ENCODE measurements at places on chromosomes 3 and 15.

DNA sequence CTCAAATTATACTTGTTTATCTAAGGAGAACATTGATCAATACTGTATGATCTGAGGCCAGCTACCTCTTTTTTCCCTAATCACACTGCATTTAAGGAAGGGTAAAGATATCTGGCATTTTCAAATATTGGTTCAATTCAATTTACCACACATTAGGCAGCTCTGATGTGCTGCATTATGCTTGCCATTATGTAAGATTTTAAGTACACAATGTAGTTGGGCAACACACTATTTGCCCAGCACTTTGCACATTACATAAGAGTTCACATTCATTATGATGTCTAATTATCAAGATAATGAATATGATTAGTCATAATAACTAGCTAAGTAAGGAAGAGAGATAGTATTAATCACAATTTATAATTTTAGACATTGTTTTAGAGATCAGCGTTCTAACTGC lies 196.3 kb downstream of the BCHE start:
- DNase-seq: peak; percentile 89

- DNase-seq: peak; percentile 73
Observed at GRCh38 chr3:52220380-52221026, 4.9 kb downstream of the TLR9 start.

GRCh38 chr3:21484828-21485144 lies 266.2 kb downstream of the ZNF385D start:
- no peak for DNase-seq

GRCh38 chr3:88742106-88742505 lies 365.3 kb upstream of the EPHA3 start:
- no peak for DNase-seq

- peak; percentile 33 for DNase-seq
Observed at GRCh38 chr3:11556851-11557644, 86.7 kb downstream of the VGLL4 start.

DNA sequence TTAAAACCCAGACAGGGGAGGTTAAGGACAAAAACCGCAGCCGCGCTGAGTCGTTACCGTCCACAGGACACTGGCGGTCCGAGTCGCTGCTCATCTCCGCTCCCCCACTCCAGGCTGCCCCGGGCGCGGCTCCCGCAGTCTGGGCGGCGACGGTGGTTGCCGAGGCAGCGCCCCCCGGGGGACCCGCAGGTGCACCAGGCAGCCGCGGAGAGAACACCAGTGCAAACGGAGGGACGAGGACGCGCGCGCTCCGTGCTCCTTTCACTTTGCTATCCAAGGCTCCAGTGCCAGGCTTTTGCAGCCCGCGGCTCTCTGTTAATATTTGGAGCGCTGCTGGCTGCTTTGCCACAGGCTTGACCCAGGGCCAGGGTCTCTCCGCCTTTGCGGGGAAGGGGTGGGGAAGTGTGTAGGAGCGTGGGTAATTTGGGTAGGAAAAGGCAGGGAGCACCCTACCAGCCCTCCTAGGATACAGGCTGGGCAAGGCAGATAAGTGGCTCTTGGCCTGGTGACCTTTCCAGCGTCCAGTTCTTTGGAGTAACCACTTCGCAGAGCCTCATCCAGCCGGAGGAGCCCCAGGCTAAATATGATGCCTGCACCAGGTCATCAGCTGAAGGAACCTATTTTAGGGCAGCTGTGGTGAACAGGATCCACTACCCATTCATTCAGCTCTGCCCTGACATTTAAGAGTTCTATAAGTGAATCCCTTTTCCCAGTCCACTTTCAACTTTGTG lies at the start of gene GADL1:
Gene GADL1, minus strand, starts transcription at position 141 of the 731 bp plus-strand sequence. Its CDS starts 47 bp downstream, at position 94.
- peak; percentile 87 for DNase-seq

- no peak for DNase-seq
Observed at GRCh38 chr3:9861201-9861600, 17.4 kb upstream of the RPUSD3 start.

DNA sequence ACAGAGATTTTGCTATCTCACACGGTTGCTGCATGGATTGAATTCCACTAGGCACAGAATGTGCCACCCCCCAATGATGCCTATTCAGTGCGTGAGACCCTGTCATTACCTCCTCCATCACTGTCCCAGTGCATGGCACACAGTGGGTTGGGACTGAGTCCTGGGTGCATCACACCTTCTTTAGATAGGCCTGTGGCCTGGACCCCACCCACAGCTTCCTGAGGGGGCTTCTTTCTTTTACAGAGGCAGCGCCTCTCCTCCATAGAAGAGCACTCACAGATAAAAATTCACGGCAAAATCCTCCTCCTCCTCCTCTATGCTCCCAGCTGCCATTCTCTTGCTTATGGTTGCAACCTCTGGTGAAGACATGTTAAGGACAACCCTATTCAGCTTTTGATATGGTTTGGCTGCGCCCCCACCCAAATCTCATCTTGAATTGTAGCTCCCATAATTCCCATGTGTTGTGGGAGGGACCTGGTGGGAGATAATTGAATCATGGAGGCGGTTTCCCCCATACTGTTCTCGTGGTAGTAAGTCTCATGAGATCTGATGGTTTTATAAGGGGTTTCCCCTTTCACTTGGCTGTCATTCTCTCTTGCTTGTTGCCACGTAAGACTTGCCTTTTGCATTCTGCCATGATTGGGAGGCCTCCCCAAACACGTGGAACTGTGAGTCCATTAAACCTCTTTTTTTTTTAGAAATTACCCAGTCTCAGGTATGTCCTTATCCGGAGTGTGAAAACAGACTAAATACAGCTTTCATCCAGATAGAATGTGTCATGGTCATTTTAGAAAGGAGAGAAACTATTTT lies 147.6 kb downstream of the KLF13 start:
- no peak for DNase-seq

DNA sequence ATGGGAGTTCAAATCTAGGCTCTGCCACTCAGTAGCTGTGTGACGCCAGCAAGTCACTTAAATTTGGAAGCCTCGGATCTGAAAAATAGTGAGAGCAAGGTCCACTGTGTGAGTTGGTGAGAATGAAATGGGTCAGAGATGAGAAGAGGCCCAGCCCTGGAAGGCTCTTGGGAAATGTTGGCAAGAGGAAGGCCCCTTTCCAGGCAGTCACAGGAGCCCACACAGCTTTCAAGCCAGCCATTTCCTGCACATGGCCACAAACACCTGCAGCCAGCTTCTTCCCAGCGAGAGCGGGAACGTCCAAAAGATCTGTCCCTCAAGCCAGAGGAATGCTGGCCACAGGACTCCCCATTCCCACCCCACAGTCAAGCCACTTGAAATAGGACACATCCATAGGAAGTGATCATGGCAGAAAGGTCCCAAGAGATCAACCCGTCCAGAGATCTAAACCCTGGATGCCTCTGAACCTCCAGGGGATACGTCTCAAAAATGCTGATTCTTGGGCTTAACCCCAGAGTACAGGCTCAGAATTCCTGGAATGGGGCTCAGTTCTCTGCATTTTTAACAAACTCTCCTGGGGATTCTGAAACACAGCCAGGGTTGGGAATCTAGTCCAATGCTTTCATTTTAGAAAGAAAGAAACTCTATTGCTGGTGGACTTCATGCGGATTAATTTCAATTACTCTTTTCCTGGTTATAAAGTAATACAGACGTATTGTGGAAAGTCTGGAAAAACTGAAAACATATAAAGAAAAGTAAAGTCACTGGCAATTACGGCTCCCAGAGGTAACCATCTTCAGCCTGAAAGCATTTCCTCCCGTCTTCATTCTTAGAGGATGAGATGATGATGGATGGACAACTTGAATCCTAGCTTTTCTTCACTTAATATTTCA lies 35.9 kb downstream of the NTRK3 start:
- no peak for DNase-seq

- DNase-seq: peak; percentile 74
Observed at GRCh38 chr3:71309342-71309741, 274.2 kb downstream of the FOXP1 start.

GRCh38 chr15:53721334-53722087 lies 38.0 kb downstream of the WDR72 start:
- DNase-seq: no peak

- no peak for DNase-seq
Observed at GRCh38 chr3:67898916-67899315, 244.5 kb upstream of the SUCLG2 start.

DNA sequence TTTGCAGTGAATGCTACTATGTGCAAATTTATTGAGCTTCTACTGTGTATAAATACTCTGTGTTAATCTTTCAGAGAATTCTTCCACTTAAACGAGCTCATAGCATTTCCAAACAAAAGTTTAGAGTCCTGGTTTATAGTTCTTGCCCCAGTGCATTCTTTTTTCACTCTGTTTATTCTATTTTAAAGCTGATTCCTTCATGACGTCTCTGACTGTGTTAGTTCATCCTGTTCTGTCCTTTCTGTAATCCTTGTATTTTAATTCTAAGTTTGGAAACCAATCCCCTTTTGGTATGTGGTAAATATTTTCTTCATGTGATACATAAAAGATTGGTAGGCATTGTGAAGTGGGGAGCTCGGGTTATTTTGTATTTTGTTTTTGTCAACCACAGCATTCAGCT lies 18.7 kb downstream of the P2RY14 start:
- DNase-seq: no peak

DNA sequence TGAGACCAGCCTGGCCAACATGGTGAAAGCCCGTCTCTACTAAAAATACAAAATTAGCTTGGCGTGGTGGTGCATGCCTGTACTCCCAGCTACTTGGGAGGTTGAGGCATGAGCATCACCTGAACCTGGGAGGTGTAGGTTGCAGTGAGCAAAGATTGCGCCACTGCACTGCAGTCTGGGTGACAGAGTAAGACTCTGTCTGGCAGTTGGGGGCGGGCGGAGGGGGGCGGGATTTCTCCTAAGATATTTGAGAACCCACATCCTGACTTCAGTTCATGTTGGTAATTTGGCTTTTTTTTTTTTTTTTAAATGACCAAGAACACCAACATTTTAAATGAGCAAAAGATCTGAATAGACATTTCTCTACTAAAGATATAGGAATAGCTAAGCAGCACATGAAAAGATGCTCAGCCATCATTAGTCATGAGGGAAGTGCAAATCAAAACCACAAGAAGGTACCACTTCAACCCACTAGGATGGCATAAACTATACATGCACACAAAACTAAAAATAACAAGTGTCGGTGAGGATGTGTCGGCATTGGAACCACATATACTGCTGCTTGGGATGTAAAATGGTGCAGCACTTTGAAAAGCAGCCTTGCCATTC lies 75.6 kb upstream of the LMOD3 start:
- no peak for DNase-seq

DNA sequence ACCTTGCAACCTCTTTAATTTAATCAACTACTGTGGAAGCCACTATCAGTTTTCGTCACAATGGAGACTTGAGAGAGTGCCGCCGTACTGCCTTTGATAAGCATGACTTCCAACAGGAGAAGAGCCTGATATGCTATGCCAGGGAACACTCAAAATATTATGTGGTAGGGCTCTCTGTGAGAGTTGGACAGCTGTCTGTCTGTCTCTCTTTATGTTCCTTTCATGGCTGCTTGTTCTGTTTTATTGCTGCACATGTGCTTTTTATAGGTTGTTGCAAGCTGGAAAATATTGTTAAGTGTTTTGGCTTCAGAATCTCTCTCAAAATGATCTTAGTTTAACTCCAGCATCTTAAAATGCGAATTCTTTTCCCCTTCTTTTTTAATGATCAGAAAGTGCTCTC lies 249.4 kb upstream of the RARB start:
- DNase-seq: no peak

GRCh38 chr3:124272605-124273151 lies 280.8 kb upstream of the ROPN1 start:
- DNase-seq: no peak

- peak; percentile 90 for DNase-seq
Observed at GRCh38 chr3:47164007-47164881, at the start of gene SETD2. TSS of gene SETD2 (minus strand) at chr3:47164113. CDS start at chr3:47163924, 189 bp downstream.

Measured in NCI-H69 (cell line).